ENCODE measurements at places on chromosomes 7 and 10.

GRCh38 chr10:82206831-82207230 lies 331.8 kb downstream of the NRG3 start:
- no peak for DNase-seq

DNA sequence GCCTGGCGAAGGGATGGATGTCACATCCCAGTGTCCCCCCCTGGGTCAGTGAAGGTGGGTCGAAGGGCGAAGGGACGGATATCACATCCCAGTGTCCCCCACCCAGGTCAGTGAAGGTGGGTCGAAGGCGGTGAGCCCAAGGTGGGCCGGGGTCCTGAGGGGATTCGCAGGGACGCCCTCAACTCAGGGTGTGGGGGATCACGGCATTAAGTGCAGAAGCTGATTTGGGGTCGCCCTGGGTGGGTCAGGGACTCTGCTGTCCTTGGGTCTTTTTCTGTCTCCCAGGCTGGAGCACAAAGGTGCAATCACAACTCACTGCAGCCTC lies 21.9 kb downstream of the ADAP1 start:
- no peak for DNase-seq

- no peak for DNase-seq
These were observed 127.5 kb downstream of the CUBN start for GRCh38 chr10:17001961-17002749.

DNA sequence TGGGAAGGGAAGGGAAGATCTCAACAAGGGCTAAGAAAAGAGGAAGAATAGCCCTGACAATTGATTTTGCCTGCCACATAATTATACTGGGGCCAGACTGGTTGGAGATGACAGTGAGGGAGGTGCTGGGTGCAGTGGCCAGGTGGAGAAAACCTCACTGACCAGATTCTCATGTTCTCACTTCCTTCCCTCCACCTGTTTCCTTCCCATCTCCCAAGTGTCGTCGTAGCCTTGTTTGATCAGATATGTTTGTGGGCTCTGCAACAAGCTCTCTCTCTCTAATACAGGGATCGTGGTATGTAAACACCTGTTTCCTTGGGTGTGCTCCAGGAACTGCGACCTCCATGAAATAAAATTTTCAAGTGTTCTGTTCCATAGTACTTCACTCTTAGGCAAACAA lies 60.2 kb downstream of the VCL start:
- no peak for DNase-seq

DNA sequence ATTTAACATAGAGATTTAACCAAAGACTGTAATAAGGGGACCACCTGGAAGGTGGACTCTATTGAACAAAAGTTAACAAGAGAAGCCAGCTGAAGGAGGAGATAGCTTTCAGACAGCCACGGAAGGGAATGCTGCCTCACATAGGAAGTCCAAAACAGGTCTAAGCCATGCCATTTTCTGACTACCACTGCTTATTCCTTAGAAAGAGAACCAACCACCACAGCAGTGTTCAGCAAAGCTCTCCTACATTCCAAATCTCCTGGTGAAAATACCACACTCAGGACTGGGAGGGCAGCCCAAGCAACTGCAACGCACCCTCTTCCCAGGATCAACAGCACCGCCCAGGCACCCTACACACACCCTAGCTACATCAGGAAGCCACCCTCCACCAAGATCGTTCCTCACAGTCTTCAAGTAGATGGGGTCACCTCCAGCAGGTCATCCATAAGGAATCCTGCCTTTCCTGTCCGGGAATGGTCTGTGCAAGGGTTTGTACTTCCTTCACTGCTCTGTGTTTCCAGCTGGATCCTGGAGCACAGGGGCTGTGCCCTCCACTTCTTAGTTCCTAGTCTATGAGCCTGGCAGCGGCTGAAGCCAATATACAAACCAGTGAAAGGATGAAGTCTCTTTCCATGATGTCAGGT lies 2.5 kb downstream of the KIAA1549 start:
- no peak for DNase-seq

All from NCI-H446 (cell line).